ENCODE measurements at places on chromosomes 16 and 17.

- DNase-seq, result no peak
These were observed 47.5 kb downstream of the OR1D5 start for GRCh38 chr17:3015890-3016289.

- DNase-seq, result no peak
These were observed 24.0 kb downstream of the CDIP1 start for GRCh38 chr16:4514606-4515005.

DNA sequence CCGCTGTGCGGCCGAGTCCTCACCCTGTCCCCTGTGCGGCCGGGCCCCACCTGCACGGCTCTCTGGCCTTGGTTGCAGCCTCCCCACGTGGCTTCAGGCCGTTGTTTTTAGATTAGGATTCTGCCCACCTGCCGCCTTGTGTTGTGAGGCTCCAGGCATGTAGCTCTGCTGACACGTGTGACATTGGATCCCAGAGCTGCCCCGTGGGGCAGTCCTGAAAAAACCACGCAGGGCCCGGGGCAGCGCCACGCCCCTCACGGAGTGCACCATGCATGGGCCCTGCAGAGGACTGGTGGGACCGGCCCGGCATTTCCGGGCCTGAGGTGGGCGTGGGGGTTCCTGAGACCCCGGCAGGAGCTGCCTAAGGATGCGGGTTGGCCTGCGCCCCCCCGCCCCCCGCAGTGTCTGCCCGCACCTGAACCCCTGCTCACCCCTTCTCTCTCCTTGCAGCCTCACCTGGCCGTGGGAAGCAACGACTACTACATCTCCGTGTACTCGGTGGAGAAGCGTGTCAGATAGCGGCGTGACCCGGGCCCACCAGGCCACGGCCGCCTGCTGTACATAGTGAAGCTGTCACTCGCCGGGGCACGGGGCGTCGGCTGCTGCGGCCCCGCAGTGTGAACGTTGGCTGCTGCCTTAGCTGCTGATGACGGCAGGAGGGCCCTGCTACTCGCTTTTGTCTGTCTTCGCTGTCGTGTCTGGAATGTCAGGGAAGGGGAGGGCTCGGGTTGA, 27.7 kb upstream of the CHMP6 start:
- no peak for DNase-seq

GRCh38 chr16:57262841-57263540, 17.9 kb downstream of the ARL2BP start:
- no peak for DNase-seq

DNA sequence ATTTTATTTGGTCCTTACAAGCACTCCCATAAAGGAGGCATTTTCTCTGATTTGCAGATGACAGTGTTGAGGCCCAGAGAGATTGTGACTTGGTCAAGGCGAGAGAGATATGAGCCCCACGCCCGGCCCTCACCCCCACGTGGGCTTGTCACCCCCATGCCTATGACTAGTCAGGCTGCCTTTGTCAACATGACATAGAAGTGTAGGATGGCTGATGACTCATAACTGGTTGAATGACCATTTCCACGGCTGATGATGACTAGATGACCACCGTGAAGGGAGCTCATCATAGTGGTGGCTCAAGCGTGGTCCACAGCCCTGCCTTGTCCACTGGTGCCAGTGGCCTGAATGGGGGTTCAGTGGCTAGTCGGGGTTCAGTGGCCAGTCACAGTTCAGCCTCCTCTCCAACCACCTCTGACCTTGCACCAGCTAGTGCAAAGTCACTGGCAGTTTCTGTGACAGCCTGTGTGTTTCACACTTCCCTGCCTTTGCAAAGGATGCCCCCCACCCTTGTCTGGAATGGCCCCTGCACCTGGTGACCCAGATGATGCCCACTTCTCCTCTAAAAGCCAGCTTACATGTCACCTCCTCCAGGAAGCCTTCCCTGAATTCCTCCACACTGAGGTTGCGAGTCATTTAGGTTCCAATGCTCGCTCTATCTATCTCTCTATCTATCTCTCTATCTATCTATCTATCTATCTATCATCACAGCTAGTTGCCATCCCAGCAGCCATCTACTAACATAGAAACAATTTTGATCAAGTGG, 3.8 kb upstream of the WSCD1 start:
- no peak for DNase-seq

- DNase-seq, result no peak
These were observed 449.6 kb upstream of the TOM1L1 start for GRCh38 chr17:54451051-54451450.

DNA sequence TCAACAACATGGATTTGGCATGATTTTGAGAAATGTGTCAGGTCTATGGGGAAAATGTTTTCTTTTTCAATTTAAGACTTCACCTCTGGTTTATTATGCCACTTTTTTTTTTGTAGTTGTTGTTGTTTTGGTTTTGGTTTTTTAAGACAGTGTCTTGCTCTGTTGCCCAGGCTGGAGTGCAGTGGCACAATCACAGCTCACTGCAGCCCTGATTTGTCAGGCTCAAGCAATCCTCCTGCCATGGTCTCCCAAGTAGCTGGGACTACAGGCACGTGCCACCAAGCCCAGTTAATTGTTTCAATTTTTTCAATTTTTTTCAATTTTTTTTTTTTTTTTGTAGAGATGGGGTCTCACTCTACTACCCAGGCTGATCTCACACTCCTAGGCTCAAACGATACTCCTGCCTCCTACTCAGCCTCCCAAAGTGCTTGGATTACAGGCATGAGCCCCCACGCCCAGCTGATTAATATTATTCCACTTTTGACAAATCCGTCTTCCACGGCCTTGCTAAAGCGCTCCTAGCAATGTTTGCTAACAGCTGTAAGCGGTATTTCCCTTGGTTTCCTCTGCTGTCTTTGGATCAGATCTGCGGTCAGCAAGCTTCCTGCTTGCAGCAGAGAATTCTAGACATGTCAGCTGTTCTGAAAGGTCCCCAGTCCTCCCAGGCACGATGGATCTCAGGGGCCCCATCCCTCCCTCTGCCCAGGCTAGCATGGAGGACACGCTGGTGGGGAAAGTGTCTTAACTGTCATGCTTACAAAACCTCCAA, 7.0 kb upstream of the MILR1 start:
- no peak for DNase-seq

DNA sequence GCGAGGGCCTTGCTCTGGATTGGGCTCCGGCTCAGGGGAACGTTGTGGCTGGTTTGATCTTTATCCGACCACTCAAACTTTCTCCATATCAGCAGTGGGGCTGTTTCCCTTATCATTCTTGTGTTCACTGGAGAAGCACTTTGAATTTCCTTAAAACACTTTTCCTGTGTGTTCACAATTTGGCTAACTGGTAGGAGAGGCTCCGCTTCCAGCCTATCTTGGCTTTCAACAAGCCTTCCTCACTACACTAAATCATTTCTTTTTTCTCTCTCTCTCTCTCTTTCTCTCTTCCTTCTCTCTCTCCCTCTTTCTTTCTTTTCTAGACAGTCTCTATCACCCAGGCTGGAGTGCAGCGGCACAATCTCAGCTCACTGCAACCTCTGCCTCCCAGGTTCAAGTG, 43.0 kb downstream of the ABR start:
- no peak for DNase-seq

DNA sequence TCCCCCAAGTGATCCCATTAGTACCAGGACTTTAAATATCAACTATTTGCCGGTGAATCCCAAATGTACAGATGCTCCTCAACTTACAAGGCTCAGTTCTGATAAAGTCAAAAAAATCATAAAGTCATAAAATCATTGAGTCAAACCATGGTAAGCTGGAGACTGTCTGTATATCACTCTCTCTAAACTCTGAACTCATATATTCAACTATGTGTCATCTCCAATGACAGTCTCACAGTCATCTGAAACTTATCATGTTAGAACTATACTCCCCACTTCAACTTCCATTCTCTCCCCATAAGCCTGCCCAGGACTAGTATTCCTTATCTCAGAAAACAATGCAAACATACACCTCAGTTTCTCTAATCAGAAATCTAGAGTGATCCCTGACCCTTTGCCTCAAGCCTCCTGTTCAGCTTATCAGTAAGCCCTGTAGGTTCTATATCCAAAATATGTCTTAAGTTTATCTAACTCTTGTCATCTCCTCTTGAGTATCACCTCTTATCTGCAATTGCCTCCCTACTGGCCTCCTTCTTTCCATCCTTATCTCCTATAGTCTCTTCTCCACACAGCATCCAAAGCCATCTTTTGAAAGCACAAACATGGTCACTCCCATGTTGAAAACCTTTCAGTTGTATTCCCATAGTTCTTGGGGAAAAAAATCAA, 55.0 kb downstream of the SSH2 start:
- DNase-seq, result no peak

DNA sequence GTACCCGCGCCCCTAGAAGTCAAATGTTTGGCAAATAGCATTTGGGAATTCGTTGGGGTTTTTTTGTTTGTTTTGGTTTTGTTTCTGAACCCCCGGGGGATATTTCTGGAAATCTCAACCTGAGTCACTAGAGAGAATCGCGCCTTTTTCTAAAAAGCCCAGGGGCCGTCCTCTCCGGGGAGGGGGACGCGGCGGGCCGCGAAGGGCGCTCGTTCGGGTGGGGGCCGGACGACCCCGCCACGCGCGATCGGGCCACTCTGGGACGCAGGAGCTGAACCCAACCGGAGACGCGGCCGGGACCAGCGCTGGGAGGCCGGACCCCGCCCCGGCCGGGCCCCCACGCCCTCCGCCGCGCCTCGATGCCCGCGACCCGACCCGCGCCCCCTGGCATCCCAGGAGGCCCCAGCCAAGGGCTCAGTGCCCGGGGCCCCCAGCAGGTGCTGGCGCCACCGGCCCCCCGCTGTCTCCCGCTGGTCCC, 302 bp downstream of the LITAF start:
- no peak for DNase-seq

- no peak for DNase-seq
These were observed 193.5 kb downstream of the ZFHX3 start for GRCh38 chr16:72854267-72854959.

- DNase-seq, result no peak
These were observed 58.3 kb upstream of the AKTIP start for GRCh38 chr16:53561101-53561888.

DNA sequence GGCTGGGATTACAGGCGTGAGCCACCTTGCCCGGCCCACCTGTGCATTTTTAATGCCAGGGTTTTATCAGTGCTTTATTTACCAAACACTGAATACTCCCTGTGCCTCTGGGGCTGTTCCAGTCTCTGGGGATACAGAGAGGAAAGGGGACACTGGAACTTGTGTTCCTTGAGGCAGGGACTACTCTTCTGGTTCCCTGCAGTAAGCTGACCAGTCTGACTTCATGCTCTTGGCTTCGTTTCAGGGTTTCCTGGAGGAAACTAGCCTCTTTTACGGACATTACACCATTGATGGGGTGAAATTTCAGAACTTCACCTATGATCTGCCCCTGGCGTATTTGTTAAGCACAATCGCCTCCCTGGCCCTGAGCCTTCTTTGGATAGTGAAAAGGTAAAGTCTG, 37.4 kb upstream of the COQ7 start:
- no peak for DNase-seq

DNA sequence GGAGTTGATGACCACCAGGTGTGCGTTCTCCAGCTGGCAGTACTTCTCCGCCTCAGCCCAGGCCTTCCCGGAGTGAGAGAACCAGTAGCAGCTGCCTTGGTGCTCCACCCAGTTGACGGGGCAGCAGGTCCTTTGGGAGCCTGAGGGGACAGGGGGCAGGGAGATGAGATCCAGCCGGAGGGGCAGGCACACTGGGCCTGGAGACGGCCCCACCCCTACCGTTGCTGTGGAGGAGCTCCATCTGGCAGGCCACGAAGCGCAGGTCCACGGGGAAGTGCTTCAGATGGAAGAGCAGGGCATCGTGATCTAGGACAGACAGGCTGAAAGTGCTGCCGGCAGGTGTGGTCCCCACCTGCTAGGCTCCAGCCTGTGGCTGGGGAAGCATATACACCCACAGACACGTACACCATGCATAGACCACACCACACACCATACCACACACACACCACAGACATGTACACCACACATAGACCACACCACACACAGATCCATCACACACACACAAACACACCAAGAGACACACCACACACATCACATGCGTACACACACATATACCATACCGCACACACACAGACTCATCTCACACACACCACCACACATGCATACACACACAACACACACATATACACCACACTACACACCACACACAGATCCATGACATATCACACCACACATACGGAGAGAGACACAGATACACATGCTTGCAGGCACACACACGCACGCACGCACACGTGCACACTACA, 7.4 kb downstream of the ASGR2 start:
- no peak for DNase-seq

DNA sequence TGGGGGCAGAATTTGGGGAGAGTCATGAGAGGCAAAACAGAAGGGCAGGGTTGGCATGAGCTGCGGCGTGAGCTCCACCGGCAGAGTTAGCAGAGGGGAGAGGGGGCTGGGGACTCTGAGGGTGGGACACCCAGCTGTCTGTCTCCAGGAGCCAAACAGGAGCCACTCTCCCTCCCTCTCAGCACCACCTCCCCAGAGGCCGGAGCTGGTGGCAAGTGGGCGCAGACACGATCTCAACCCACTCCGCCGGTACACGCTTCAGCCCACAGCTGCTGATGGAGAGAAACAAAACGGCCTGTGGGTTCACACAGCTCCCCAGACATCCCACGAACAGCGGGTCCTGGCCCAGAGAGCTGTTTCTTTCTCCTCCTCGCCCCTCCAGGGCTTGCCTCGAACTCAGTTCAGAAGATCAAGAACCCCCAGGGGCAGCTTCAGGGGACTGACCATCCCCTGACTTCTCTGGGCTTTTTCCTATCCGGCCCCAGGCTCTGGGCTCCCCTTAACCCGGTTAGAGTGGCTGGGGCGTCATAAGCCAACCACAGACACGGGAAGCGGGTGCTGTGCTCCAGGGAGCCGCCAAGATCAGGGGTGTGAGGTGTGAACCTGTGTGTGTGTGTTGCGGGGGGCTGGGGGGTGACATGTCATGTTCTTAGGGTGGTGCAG, 7.6 kb downstream of the RHBDF2 start:
- DNase-seq, result no peak

GRCh38 chr17:40945414-40945813, 8.0 kb upstream of the KRT23 start:
- DNase-seq, result no peak

DNA sequence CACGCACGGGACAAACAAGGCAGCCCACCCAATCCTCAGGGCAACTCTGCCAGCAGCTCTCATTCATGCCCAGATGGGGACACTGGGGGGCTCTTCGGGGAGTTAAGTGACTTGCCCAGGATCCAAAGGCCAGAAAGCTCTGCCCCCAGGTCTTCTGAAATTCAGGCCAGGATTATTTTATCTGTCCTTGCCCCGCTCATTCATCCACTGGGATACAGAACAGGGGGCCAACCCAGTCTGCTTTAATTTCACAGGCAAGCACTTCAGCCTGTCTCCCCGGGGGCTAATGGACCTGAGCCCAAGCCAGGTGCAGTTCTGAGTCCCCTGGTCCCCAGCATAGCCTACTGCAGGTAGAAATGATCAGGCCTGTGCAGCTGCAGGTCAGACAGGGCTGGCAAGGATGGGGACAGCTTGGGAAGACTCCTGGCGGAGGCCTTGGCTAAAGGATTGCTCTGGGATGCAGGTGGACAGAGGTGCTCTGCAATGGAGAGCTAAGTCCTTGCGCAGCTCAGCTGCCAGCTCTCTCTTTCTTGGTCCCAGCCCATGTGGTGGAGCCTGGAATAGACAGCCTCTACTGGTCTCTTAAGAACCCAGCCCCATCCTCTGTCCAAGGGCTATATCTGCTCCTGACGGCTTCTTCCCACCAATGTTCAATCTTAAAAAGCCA, 766 bp upstream of the B3GNT9 start:
- no peak for DNase-seq

Data from ascending aorta (tissue), 2 donors.